ENCODE measurements at places on chromosomes 7 and 10. TPM values are rescaled to one million over a fixed set of nuclear protein-coding genes. Genes with fewer than 3 reads are reported as not detected.

DNA sequence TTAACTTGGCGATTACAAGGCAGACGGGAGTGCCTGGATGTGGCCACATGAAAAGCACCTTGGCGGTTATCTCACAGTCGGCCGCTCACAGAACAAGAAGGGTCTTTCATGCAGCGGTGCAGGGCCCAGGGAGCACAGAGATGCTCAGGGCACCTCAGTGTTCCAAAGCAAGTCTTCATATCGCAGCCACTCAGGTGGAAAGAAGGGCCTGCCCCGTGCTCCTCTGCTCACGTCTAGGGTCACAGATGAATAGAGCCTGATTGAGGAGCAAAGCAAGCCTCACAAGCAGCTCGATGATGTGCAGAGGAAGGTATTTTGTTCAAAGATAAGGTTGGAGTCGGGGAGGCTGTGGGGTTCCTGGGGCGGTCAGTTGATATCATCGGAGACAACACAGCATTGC is 297.8 kb downstream of the WDR11 start:
- no peak for DNase-seq

Gene SPDYE16
- total RNA-seq = not detected

DNA sequence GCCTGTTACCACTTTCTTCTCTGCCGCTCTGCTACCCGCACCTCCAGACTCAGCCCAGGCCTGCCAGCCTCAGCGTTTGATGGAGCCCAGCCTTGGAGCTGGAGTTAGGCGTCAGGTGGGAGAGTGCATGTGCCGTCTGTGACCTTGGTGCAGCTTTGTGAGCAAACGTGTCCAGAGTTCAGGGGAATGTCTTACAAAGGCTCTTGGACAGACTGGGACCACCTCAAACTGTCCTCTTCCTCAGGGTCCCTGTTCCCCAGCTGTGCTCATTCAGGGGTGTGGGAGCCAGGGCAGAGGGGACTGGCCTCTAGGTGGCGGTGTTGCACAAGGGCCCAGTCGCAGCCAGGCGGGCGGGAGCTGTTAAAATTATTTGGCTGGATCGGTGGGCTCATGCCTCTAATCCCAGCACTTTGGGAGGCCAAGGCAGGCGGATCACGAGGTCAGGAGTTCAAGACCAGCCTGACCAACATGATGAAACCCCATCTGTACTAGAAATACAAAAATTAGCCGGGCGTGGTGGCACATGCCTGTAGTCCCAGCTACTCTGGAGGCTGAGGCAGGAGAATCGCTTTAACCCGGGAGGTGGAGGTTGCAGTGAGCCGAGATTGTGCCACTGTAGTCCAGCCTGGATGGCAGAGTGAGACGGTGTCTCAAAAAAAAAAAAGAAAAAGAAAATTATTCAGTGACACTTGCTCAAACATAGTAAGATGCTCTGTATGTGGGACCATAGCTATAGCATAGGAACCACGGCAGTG is 89.2 kb downstream of the ADCY1 start:
- DNase-seq = no peak

GRCh38 chr10:120789303-120790203 is 61.6 kb upstream of the WDR11 start:
- no peak for DNase-seq

- no peak for DNase-seq
Measured at GRCh38 chr7:117728890-117729624, 144.2 kb downstream of the CTTNBP2 start.
